ENCODE measurements at places on chromosomes 4 and X. TPM values are rescaled to one million over a fixed set of nuclear protein-coding genes. Genes with fewer than 3 reads are reported as not detected.

The RTL3 gene
- total RNA-seq, result 0.07 TPM

The SAGE1 gene
- 0.09 TPM for total RNA-seq

The SNCA gene
- not detected for total RNA-seq

The CXCL11 gene
- total RNA-seq, result 0.13 TPM

The FOXO4 gene
- 0.91 TPM for total RNA-seq

The PLXNB3 gene
- total RNA-seq, result 3.3 TPM

The CXorf38 gene
- total RNA-seq, result 10.8 TPM

The SRPX gene
- total RNA-seq, result 8.7 TPM

The SLITRK4 gene
- total RNA-seq, result not detected

The BEX3 gene
- total RNA-seq, result 264 TPM

The MUC7 gene
- not detected for total RNA-seq

The AKAP4 gene
- not detected for total RNA-seq

The VEGFD gene
- 0.22 TPM for total RNA-seq

The CBR4 gene
- total RNA-seq, result 3.8 TPM

The ZCCHC4 gene
- total RNA-seq, result 4.6 TPM

The USP26 gene
- total RNA-seq, result not detected

The L1CAM gene
- total RNA-seq, result 18.2 TPM

The SLC38A5 gene
- 0.42 TPM for total RNA-seq

The MAGEA9B gene
- not detected for total RNA-seq

The NPY2R gene
- not detected for total RNA-seq

The OTC gene
- not detected for total RNA-seq

The BST1 gene
- 16.4 TPM for total RNA-seq

The PNMA6A gene
- total RNA-seq, result 3.7 TPM

The SPACA5B gene
- not detected for total RNA-seq

The HTR2C gene
- not detected for total RNA-seq

The CMC4 gene
- 15.3 TPM for total RNA-seq

The NR3C2 gene
- not detected for total RNA-seq

The RBMX gene
- total RNA-seq, result 228 TPM

The GPR173 gene
- total RNA-seq, result not detected

The AADAT gene
- 9.3 TPM for total RNA-seq

The VSIG1 gene
- 0.21 TPM for total RNA-seq

The MSANTD1 gene
- total RNA-seq, result 0.20 TPM

The HPSE gene
- 1.4 TPM for total RNA-seq

The SLC25A43 gene
- 30.4 TPM for total RNA-seq

The PAGE5 gene
- not detected for total RNA-seq

The THAP6 gene
- total RNA-seq, result 6.1 TPM

The CT83 gene
- total RNA-seq, result not detected

The GUCY1A1 gene
- not detected for total RNA-seq

The SLC9B1 gene
- not detected for total RNA-seq
